ENCODE measurements at places on chromosomes 16 and 17. TPM values are rescaled to one million over a fixed set of nuclear protein-coding genes. Genes with fewer than 3 reads are reported as not detected.
A peak's percentile ranks its signal among the peaks of the same experiment; 100 is the strongest.

- DNase-seq = no peak
Measured at GRCh38 chr16:9843424-9844018, 338.7 kb downstream of the GRIN2A start.

DNA sequence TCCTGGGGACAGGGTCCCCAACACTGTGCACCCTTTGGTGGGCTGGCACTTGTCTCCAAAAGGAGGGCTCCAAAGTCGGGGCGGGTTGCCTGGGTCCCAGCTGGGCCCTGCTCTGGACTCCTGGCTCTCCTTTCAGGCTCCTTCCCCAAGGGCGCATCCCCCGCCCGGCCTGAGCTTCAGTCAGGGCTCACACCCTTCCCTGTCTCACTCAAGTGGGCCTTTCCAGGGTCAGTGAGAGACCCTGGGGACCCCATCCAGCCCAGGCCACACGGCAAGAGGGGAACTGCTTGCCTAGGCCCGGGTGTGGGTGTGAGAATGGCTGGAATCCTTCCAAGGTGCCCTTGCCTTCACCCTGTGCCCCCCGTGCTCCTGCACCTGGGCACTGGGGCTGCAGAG is 41.8 kb upstream of the SLC38A10 start:
- DNase-seq = peak; percentile 65

DNA sequence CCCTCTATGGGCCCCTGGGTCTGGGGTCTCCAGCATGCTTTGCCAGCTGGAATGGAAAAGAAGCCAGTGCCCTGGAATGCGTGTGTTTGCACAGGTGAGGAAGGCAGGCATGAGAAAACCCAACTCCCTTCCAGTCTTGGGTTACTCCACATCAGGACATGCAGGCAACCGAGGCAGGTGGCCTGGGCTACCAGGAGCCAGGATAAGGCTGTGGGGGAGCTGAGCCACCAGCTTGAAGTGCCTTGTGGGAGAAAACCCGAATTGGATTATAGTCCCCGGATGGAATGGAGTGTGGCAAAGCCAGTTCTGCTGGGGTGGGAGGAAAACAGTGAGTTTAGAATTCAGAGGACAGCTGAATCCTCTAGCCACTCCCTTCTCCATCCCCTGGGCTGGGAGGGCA is 7.2 kb downstream of the SRCIN1 start:
- DNase-seq = no peak

DNA sequence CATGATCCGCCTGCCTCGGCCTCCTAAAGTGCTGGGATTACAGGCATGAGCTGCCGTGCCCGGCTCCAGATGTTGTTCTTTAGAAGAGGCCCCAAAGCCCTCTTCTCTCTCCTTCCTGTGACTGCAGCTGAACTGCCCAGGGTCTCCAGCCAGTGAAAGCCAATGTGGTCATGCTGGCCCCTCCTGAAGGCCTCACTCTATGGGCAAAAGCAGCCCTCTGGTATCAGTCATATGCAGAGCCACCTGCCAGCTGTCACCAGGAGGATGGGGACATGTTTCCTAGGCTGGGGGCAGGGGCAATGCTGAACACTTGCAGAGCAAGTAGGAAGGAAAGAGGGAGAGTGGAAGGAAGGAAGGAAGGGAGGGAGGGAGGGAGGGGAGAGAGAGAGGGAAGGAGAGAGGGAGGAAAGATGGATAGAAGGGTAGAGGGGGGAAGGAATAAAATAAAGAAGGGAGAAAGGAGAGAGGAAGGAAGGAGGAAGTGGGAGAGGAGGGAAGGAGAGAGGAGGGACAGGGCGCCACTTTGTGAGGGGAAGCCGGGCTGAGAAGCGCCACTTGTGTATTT is 36.0 kb downstream of the SOCS3 start:
- DNase-seq = peak; percentile 53

SMIM22 gene
- total RNA-seq = not detected

CD300LG gene
- total RNA-seq = 5.3 TPM

KRTAP3-2 gene
- not detected for total RNA-seq
